ENCODE measurements at places on chromosomes 7 and 10.
A peak's percentile ranks its signal among the peaks of the same experiment; 100 is the strongest.

DNA sequence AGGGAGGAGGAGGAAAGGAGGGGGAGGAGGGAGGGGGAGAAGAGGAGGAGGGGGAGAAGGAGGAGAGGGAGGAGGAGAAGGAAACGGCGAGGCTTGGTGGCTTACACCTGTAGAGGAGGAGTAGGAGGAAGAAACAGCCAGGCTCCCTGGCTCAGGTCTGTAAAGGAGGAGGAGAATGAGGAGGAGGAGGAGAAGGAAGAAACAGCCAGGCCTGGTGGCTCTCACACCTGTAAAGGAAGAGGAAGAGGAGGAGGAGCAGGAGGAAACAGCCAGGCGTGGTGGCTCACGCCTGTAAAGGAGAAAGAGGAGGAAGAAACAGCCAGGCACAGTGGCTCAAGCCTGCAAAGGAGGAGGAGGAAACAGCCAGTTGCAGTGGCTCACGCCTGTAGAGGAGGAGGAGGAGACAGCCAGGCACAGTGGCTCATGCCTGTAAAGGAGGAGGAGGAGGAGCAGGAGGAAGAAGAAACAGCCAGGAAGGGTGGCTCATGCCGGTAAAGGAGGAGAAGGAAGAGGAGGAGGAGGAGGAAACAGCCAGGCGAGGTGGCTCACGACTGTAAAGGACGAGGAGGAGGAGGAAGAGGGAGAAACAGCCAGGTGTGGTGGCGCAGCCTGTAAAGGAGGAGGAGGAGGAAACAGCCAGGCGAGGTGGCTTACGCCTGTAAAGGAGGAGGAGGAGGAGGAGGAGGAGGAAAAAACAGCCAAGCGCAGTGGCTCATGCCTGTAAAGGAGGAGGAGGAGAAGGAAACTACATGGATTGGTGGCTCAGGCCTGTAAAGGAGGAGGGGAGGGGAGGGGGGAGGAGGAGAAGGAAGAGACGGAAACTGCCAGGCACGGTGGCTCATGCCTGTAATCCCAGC is 14.9 kb upstream of the CRCP start:
- peak; percentile 44 for DNase-seq

DNA sequence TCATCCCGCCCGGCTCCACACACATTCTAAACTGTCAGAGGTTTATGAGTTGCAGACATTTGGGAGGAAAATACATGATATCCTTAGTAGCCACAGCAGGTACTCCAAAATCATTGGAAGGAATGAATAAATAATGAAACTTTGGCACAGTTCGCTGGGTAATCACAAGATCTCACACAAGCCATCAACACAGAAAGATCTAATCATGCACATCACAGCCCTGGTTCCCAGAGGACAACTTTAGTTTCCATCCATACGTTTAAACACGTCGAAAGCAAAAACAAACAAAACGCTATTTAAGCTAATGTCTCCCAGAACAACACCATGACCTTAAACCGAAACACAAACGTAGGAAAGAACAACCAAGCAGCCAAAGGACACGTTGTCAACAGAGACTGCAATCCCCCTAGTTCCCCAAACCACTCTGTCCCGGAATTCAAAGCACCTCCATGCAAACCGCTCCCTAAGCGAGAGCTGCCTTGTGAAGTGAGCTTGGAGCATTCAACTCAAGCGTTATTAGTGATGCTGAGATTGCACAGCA is 12.3 kb downstream of the SVIL start:
- no peak for DNase-seq

GRCh38 chr7:39589323-39590111 is 23.3 kb downstream of the YAE1 start:
- no peak for DNase-seq

DNA sequence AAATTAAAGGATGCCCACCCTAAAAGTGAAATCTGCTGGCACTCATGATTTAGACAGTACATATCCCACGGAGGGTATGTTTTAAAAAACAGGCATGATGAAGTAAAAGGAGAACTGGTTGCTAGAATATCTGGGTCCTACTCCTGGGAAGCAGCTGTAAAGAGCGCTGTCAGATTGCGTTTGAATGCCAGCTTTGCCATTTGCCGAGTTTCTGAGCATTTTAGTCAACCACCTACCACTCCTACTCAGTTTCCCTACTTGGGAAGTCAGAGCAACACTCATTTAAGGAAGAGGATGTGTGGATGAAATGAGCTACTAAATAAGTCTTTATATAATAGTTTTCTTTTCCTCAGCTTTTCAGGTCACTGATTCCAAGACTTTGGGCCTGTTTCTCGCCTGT is 1.1 kb upstream of the UMAD1 start:
- DNase-seq: no peak

DNA sequence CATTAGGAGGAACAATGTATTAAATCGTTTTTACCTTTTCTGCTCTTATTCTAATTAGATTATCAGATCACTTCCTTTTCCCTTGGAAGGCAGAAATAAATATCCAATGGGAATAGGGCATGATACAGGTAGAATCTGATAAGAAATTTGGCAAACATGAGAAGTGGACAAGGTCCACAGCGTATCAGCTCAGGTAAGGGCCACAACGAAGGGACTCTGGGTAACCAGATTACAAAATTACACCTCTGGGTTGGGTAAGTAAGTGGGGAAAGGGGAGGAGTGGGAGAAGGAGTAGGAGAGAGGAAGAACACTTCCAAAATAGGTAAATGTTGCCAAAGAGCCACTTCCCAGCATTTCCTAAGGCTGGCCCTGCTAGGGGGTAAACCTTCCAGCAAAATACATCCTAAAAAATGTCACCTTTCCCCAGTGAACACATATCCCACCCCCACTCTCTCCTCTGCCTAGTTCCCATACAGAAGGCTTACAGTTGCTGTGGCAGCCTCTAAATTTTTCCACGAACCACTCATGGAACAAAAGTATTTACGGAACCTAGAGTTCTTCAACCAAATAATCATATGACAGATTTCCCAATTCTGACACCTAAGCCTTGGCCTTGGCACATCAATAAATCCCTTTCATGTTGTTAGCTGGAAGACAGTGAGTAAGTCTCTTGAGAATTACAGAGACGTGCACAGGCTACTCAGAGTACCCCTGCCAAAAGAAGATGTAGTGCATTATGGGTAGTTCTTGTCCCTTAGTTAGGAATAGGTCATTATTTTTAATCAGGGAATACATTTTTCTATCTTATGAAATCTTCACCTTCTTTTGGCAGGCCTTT is 51.5 kb upstream of the DLX6 start:
- no peak for DNase-seq

GRCh38 chr10:19853831-19854230 is 37.6 kb downstream of the PLXDC2 start:
- DNase-seq: no peak

DNA sequence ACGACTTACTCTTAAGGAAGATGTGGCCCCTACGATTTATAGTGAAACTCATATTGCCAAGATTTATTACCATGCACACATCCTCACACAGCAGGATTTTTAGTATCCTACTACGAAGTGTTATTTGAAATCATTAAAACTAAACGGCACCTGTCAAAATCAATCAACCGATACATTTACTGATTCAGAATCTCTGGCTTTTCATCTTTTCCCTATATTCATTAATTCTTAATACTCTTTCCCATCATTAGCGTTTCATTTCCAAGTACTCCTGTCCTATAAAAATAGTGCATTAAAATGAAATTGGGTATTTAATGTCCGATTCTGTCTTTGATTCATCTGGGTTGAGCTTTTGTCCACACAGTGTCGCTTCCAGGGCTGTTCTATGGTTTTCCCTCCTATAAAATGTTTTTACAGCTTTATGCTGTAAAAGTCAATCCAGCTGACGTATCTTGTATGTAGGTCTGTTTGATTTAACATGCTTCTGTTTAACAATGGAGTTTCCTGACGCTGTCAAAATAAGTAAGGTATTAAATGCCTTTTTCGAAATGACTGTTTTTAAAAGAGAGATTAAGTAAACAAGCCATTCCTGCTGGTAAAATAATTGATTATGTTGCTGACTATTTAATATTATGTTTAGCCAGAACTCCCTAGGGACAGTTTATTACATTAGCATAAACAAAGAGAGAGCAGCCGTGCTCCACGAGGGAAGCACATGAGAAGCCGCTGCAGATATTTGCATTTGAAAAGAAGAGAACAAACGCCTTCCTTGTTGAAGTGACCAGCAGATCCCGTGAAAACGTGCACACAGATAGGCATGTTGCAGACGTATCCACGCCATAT is 22.3 kb upstream of the SFMBT2 start:
- DNase-seq: peak; percentile 97

- DNase-seq: no peak
Measured at GRCh38 chr10:101577121-101577871, 10.8 kb downstream of the POLL start.

- no peak for DNase-seq
Measured at GRCh38 chr7:110058401-110058800, 1032.5 kb upstream of the LRRN3 start.

DNA sequence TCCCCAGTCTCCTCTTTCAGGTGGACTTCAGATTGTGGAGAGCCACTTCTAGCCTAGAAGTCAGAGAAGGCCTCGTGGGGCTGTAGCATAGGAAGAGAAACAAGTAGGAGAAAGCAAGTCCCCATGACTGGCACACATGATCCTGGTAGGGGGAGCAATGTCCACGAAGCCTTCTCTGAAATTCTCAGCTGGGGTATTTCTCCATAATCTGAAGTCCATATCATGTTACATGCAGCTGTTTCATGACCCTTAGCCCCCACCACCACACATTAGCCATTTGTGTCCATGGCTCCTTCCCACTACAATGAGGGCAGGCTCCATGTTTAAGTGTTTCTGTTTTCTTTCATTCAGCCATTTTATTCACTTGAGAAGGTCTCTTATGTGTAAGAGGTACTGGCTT is 43.2 kb downstream of the LAMB4 start:
- DNase-seq: no peak

DNA sequence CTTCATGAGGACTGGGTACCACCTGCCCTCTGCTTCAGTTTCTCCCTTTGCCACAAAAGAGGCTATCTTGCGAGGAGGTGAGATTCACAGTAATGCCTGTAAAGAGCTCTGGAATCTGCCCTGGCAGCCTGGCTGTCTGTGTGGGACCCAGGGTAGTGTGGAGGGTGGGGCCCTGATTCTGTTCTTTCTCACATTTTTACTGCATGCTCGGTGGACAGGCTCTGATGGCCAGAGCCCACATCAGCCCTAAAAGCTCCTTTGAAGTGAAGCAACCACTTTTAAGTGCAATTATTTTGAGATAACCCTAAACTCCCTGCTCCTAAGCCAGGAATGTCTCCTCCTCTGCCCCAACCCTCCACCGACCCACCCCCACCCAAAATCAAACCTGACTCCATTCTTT is 92.1 kb upstream of the PODXL start:
- DNase-seq: no peak

- DNase-seq: no peak
Measured at GRCh38 chr10:19921300-19922140, 105.3 kb downstream of the PLXDC2 start.

DNA sequence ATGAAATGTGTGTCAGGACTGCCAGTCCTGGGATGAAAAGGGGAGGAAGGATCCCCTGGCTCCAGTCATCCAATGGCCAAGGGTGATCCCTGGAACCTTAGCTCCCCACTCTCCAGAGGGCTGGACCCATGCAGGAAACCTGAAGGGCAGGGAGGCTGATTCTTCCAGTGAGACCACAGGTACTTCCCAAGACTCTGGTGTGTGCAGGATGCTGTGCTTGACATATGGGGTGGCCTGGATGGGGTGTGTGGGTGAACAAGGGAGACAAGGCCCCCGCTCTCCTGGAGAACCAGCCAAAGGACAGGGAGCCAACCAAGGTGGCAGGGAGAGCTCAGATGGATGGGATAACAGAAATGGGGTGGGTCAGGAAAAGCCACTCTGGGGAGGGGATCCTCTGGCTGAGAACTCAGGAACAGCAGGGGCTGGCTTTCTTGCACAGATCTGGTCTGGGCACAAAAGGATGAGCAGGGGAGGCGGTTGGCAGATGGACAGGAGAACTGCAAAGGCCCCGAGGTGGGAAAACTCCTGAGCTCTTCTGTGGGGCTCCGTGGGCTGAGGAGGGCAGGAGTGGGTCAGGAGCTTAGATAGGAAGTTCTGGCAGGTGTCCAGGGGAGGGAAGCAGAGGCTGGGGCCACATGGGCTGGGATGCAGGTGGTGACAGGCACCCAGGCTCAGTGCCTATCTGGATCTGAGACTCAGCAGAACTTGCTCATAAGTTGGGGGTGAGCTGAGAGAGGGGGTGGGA is 100.6 kb downstream of the ARHGAP22 start:
- DNase-seq: no peak

GRCh38 chr10:50809596-50809995 is 69.9 kb downstream of the ASAH2B start:
- no peak for DNase-seq

DNA sequence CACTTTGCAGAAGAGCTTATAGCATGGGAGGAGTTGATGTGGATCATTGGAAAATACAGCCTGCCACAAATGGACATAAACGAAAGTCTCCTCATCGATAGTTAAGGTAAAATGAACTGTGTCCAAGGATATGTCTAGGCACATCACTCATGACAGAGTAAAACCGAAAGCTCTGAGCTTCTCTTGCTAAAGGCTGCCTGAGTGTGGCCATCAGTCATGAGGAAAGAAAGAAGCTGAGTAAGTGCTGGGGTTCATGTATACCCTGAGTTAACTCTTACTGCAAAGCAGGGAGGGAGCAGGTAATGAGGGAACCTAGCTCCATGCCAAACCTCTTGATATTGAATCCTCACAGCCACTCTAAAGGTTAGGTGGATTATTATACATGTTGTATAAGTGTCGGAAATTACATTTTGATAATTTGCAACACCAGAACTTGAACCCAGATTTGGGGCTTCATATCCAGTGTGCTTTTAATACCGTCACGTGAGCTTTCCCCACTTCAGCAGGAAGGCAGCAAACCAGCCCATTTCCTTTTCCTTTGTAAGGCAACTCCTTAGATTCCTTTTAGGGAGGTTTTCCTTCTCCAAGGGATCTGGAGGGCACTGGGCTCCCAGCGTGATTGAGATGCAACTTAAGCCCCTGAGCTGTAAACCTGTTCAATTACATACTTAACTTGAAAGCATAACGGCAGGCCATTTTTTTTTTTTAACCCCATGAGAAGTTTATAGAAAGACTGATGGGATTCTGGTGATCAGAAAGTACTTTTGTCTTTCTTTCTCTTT is 215.0 kb downstream of the PHF14 start:
- DNase-seq: no peak

DNA sequence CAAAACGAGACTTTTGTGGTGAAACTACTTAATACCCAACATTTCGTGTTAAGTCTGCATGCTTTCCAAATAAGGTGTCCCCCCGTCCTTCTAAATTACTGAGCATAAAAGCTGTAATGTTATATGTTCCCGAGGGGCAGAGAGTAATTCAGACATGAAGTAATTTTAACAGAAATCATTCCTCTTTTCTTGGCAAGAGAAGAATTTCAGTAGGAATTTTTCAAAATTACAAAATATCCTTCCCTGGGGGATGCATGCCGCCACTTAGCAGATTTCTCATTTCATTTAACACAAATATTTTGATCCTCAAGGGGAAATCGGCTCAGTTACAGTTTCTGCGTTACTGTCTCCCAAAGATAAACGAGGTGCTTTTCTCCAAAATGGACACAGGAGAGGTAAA is 213.2 kb upstream of the RHOBTB1 start:
- no peak for DNase-seq

DNA sequence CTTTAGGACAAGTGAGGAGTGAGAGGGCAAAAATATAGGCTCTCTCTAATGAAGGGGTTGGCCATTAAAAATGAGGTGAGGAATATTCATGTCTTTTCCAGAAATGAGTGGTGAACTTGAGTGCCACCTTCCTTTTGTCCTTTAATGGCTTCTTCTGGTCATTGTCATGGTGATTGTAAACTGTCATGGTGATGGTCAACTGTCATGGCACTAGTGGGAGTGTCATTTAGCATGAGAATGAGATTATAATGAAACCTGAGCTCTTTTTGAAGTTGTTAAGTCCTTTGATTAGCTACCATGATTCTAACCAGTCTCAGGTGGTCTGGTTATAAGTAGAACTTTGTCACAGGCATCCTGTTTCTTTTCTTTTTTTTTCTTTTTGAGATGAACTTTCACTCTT is 524.4 kb downstream of the NEBL start:
- no peak for DNase-seq

Measured in SHP77 treated with DMSO at 0.1 percent for 48 hours (cell line).